Stimulated activated CD8-positive, alpha-beta memory T cell treated with anti-CD3 and anti-CD28 coated beads, Interleukin-7, amount 100 ng/mL, for 1 hour (primary cell): ENCODE measurements at places on chromosomes 2 and 18.

GRCh38 chr2:207766697-207767460, 2.8 kb downstream of the FZD5 start:
- no peak for DNase-seq

DNA sequence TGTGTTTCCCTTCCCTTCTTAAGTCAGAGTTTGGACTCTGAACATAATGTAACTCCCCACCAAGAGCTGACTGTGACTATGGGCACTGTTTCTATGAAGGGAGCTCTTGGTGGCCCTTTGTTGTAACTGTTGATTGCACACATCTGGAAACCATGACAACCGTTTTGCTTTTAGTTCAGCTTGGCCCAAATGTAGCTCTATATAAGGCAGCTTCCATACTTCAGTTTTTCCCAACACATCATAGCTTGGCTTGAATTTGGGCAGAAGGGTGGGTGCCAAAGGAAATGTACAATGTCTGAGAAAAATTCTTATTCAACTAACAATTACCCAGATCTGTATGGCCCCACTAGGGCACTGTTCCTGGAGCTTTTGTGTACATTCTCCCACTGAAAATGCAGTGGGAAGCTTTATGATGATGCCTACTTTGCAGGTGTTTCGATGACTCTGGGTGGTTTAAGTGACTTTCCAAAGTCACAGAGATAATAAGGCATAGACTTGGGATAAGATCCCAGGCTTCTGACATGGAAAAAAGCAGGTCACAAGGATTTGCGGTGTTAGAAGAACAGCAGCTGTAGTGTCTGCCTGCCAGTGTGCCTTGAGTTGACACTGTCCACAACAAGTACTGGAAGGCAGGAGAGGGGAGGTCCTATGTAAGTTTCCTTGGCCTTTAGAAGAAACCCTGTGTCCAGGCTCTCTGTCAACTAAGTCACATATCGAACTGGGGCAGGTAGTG, 2.4 kb upstream of the CETN1 start:
- DNase-seq: no peak

GRCh38 chr18:59008302-59008974, 131.2 kb upstream of the SEC11C start:
- DNase-seq: no peak

GRCh38 chr2:85194780-85195480, 61.7 kb downstream of the TCF7L1 start:
- no peak for DNase-seq

DNA sequence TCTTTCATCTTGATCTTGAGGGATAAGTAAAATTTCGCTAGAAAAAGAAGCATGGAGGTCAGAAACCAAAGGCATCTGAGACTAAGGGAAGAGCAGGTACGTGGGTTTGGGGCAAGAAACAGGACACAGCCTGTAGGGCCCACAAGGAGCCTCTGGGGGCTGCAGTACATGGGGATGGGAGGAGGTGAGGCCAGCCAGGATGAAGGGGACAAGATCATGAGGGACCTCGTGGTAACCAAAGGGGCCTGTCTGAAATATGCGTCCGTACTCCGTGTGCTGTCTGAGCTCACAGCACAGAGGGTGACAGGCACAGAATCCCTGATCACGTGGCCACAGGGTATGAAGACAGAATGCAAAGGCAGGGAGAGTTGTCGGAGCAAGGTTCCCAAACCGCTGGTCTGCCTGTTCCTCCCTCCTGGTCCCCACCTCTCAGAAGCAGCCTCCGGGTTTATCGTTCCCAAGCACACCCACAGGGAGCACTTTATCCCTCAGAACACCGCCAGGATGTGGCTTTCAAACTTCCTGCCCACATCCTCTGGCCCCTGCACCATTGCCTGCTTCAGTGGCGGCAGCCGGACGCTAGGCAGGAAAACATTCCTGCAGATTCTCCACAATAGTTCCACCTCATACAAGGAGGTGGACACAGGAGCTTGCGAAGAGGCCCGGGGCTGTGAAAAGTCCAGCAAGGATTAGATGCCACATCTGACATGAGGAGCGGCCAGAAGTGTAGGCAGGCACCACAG, 12.0 kb downstream of the TMEM163 start:
- no peak for DNase-seq

- no peak for DNase-seq
These were observed 5.4 kb upstream of the SATB2 start for GRCh38 chr2:199462956-199463692.

GRCh38 chr2:5319493-5319892, 372.7 kb upstream of the SOX11 start:
- no peak for DNase-seq

GRCh38 chr2:127423880-127424279, 5.7 kb downstream of the PROC start:
- DNase-seq: no peak
